ENCODE measurements at places on chromosomes 5 and 9. TPM values are rescaled to one million over a fixed set of nuclear protein-coding genes. Genes with fewer than 3 reads are reported as not detected.

Gene PCDHB16
- 0.15 TPM for total RNA-seq

Gene RC3H2
- 31.6 TPM for total RNA-seq

Gene BTNL8
- not detected for total RNA-seq

Gene MVB12B
- 3.8 TPM for total RNA-seq

Gene WNT8A
- total RNA-seq: not detected

Gene IL13
- not detected for total RNA-seq

Gene ANXA1
- 691 TPM for total RNA-seq

Gene RGS7BP
- total RNA-seq: not detected

Gene GABBR2
- 1.3 TPM for total RNA-seq

Gene CATSPER3
- total RNA-seq: 0.17 TPM

Gene IFNK
- total RNA-seq: not detected

Gene TOPORS
- total RNA-seq: 24.5 TPM

Gene SEMA5A
- 12.5 TPM for total RNA-seq

Gene ZNF883
- 7.9 TPM for total RNA-seq

Gene SMIM33
- total RNA-seq: not detected

Gene FGFR4
- 20.1 TPM for total RNA-seq

Gene AMACR
- 18.6 TPM for total RNA-seq

Gene C9orf153
- 0.50 TPM for total RNA-seq

Gene CDC25C
- 13.7 TPM for total RNA-seq

Gene SLC2A8
- total RNA-seq: 15.7 TPM

Gene ACTBL2
- total RNA-seq: not detected

Gene NKD2
- 4.6 TPM for total RNA-seq

Gene HAVCR2
- 2.2 TPM for total RNA-seq

Gene RASEF
- total RNA-seq: 0.44 TPM

Gene LCN10
- total RNA-seq: not detected

Gene POU5F2
- total RNA-seq: 0.99 TPM

Gene FOXD4L6
- not detected for total RNA-seq

Gene DAPK1
- 10.3 TPM for total RNA-seq

Gene IFNA17
- total RNA-seq: not detected

Gene ZNF300
- total RNA-seq: 5.1 TPM

Gene SLF1
- 21.2 TPM for total RNA-seq

Gene TERT
- total RNA-seq: not detected

Gene CTSL
- 1,131 TPM for total RNA-seq

Gene SSNA1
- total RNA-seq: 92.1 TPM

Gene GRM6
- not detected for total RNA-seq

Gene SUSD3
- 1.3 TPM for total RNA-seq

Gene APBA1
- total RNA-seq: 21.0 TPM

Gene NSMF
- total RNA-seq: 32.7 TPM

Gene CYLC2
- total RNA-seq: not detected

Gene CCDC183
- 0.33 TPM for total RNA-seq

Gene LHX3
- under 0.01 TPM for total RNA-seq

Gene PCA3
- total RNA-seq: not detected

Gene MEGF9
- 12.9 TPM for total RNA-seq
